RPMI7951 (cell line): ENCODE measurements at places on chromosomes 11 and 22. TPM values are rescaled to one million over a fixed set of nuclear protein-coding genes. Genes with fewer than 3 reads are reported as not detected.

The CSNK2A3 gene
- 1.7 and 1.8 TPM in 2 replicates for total RNA-seq

The VSIG10L2 gene
- total RNA-seq = 0.10 TPM in 1 of 2 replicates, not detected in the other

The KRTAP5-7 gene
- total RNA-seq = not detected in 2 replicates

The MS4A12 gene
- total RNA-seq = not detected in 2 replicates

The RAPSN gene
- not detected in 2 replicates for total RNA-seq

The OR4D5 gene
- not detected in 2 replicates for total RNA-seq

The MED17 gene
- total RNA-seq = 36.5 and 41.3 TPM in 2 replicates

The ZNHIT2 gene
- total RNA-seq = 7.6 and 10.2 TPM in 2 replicates

The SLC16A8 gene
- total RNA-seq = not detected in 2 replicates

The RAG1 gene
- 0.48 and 0.68 TPM in 2 replicates for total RNA-seq

The PRRG4 gene
- 0.24 and 0.49 TPM in 2 replicates for total RNA-seq

The THOC5 gene
- total RNA-seq = 45.1 and 52.0 TPM in 2 replicates

- peak; percentile 71 for DNase-seq
Observed at GRCh38 chr11:129225190-129225589, 33.1 kb upstream of the ARHGAP32 start.

- DNase-seq = no peak
Observed at GRCh38 chr11:45176996-45177395, 30.6 kb downstream of the PRDM11 start.

GRCh38 chr11:115544422-115544948, 40.3 kb upstream of the CADM1 start:
- DNase-seq = no peak

GRCh38 chr22:27224485-27225374, 567.3 kb downstream of the MIAT start:
- DNase-seq = peak; percentile 81

DNA sequence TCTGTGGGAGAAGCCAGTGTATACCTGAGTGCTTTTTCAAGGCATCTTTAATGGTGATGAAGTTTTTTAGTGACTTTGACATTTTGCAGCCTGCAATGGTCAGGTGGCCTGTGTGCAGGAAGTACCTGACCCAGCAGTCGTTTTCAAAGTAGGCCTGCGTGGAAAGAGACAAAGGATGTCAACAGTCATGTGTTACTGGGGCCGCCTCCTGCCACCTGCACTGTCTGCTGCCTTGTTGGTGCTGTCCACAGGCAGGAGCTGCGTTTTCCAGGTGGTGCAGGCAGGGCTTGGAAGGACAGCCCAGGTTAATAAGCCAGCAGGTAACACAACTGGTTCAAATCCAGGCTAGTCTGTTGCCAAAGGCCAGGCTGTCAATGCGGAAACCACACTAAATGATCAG, 26.5 kb upstream of the NAP1L4 start:
- DNase-seq = no peak

DNA sequence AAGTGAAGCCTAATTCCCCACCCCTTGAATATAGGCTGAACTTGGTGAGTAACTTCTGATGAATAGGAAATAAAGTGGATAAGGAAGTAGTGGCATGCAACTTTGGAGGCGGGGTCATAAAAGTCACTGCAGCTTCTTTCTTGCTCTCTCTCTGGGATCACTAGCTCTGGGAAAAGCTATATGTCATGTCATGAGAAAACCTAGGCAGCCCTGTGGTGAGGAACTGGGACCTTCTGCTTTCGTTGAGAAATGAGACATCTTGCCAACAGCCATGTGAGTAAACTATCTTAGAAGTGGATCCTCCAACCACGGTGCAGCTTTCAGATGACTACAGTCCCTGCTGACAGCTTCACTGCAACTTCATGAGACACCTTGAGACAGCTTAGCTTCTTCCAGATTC, 15.7 kb downstream of the ZNF214 start:
- DNase-seq = peak; percentile 48

DNA sequence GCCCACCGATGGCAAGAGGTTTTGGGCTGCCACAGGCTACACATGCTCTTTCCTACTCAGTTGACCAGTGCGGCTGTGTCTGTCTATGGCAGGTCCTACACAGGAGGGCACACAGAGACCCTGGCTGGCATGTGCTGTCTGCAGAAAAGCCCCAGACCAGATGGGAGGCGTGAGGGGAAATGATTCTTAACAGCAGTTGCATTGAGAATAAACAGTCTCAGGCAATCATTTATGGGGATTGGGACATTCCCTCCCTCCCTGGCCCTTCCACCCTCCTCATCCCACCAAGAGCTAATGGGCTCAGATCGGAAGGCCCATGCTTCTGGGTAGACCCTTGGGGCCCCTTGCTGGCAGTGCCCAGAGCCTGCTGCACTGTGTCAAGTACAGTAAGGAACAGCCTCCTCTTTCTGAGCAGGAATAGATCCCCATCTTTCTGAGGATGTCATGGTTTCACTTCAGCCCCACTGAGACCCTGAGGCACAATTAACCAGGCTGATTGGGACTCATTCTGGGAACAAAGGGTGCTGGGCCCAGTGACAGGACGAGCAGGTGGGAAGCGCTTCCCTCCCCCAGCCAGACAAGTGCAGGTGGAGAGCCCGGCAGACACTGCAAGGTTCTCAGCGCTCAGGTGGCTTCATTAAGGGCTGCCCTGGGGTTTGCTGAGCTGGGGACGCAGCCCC, 28.3 kb downstream of the TSPAN18 start:
- DNase-seq = no peak

GRCh38 chr11:69744435-69744834, 30.7 kb downstream of the FGF4 start:
- DNase-seq = peak; percentile 74

DNA sequence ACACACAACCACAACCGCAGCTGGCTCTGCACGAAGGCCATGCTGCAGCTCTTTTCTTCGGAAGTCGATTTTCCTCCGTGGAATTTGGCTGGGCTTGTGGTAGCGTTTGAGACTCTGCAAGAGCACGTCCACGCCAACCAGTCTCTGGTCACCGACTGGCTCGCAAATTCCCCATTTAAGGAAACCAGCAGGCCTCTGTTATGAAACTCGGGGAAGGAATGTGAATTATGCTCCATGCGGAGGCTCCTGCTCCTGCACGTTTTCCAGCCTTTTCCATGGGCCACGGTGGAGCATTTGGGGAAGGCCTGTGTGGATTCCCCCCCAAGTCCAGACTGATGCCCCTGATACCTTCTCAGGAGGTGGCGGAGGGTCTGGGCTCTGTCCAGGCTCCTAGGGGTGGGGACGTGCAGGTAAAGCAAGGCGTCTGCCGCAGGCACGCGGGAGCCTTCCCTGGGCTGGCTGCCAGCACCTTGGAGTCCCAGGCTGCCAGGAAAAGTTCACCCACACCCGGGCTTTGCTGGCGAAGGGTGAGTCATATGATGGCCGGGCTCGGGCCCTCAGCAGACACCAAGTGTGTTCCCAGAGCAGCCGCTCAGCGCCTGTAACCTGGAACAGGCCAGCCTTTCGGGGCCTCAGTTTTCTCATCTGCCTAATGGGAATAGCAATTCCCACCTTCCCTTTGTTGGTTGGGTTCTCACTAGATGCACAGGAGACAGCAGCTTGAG, 41.9 kb downstream of the LRP5 start:
- DNase-seq = peak; percentile 79

DNA sequence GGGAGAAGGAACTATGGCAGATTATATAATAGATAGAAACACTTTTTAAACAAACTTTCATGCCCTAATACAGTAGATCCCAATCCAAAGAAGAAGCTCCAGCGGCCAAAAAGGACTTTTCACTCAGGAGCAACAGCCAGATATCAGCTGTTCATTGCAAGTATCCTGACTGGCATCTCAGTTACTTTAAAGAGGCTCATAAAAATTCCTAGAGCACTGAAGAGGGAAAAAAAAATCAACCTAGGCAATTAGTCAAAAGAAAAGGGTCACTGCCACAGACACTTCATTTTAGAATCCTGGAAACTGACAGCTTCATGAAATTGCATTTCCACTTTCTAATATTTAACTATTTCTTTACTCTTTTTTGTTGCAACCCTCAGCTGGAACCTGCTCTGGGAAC, 170.6 kb upstream of the SOX6 start:
- no peak for DNase-seq

DNA sequence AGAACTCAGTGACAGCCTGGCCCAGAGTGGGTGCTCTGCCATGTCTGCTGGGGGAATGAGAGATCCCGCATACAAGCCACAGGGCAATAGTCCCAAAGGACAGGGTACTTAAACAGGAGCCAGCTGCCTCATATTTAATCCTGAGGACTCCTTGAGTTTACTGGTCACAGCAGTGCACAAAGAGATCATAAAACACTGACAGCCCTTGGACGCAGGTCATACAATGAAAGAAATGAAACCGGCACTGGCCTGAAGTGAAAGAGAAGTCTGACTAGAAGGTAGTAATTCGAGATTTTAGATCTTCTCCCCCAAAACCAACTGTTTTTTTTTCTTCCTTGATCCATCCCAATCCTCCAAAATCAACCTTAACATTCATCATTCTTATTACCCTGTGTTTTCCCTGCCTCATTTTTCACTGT, 299.8 kb upstream of the SYN3 start:
- no peak for DNase-seq
